ENCODE measurements at places on chromosomes 4 and X.

GRCh38 chr4:3783693-3784306 is 17.6 kb downstream of the ADRA2C start:
- no peak for DNase-seq

DNA sequence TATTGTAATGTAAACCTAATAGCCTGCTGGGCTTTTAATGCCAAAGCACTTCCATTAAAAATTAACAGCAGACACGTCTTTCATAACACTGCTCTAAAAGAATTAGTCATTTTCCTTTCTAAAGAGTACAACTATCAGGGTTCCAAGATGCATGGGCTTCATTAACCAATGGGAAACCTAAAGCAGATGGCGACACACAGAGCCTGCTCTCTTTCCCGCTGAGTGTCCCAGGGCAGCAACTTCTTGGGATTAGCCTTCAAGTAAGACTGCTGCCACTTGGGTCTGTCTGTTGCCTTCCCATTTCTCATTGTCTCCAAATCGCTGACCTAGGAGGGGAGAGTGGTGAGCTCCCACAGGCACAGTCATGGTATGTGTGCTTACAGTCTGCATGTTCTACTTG is 14.0 kb upstream of the PHKA2 start:
- no peak for DNase-seq

DNA sequence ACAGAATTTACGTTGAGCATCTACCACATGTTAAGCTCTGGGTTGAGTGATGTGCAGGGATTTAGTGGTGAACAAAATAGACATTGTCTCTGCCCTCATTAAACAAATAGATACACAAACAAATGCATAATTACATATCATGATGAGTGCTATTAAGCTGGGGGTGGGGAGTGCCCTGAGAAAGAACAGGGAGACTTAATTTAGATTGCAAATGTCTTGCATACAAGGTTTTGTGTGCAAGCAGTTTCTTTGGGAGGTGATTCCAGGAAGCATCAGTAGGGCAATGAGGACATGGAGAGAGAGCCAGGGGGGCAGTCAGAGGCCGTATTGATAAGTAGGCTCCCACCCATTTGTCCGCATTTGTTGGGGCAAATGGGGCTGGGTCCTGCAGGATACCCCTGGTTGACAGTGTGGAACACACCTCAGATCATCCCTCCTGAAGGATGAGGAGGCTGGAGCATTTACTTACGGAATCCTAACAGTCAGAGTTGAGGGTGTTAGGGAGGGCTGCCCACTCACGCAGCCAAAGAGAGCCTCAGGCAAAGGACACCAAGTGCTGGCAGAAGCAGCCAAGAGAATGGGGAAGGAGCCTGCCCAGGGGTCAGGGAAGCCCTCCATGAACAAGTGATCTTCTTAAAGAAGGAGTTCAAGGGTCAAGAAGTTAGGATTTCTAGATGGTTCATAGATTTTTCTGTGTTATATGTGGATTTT is 245.9 kb downstream of the BCOR start:
- DNase-seq, result no peak

- DNase-seq, result no peak
Observed at GRCh38 chr4:179631321-179631720, 2189.1 kb upstream of the AGA start.

DNA sequence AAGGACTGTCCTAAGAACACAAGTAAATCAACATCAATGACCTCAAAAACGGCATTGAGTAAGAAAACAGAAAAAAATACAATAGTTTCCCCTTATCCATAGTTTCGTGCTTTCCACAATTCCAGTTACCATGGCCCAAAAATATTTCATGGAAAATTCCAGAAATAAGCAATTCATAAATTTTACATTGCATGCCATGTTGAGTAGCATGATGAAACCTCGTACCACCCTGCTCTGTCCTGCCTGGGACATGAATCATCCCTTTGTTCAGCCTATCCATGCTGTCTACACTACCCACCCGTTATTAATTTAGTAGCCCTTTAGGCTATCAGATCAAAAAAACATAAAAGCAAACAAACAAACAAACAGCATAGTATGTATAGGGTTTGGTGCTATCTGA is 51.1 kb downstream of the KLF3 start:
- no peak for DNase-seq

- no peak for DNase-seq
Observed at GRCh38 chrX:10015723-10016518, 48.8 kb downstream of the CLDN34 start.

GRCh38 chr4:170269950-170270349 is 180.2 kb upstream of the AADAT start:
- no peak for DNase-seq

- DNase-seq, result no peak
Observed at GRCh38 chr4:98626350-98626749, 32.1 kb downstream of the TSPAN5 start.

- no peak for DNase-seq
Observed at GRCh38 chr4:151641167-151641566, 119.6 kb downstream of the GATB start.

GRCh38 chr4:31272331-31273061 is 552.3 kb downstream of the PCDH7 start:
- DNase-seq, result no peak

DNA sequence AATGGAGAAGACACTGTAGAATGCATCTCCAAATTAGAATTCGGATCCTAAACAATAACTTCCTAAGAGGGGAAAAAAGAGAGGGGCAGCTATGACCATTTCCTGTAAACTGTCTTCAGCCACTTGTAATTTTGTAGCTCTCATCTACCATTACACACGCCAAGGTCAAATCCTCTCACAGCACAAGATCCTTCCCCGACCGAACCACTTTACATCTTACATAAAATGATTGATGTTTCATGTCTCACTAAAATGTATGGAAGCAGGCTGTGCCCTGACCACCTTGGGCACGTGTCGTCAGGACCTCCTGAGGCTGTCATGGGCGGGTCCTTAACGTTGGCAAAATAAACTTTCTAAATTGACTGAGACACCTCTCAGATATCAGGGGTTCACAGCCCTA is 24.1 kb upstream of the PBDC1 start:
- DNase-seq, result no peak

DNA sequence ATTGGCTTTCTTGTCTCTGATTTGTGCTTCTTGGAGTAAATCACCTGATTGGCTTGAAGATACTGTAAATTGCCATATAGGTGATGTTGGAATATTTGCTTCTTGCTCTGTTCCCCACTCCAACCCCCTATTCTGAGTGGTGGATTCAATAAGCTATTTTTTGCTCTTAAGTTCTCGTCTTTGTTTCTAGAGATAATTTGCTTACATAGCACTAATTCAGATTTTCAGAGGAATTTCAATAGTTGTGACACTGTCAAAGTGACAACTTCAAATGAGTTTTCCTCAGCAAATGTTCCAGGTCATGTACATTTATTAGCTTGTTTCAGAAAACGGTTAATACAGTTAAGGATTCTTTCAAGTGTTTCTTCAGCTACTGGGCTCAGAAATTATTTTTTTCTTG is 18.6 kb downstream of the LANCL3 start:
- DNase-seq, result no peak

DNA sequence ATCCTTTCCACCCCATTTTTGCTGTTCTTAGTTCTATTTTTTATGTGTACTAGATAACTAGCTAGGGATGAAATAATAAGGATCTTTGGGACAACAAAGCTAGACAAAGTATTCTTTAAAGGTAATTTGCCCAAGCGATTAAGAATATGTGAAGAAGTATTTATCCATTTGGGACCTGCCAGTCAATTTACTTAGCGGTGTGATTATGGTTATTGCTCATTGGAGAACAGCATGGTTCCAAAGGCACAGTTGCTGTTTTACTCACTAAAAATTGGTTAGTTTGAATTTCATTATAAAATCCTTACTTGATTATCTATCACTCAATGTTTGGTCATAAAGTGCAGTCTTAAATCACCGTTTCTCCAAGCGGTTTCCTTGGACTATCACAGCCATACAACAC is 124.1 kb downstream of the SNCA start:
- DNase-seq, result no peak

DNA sequence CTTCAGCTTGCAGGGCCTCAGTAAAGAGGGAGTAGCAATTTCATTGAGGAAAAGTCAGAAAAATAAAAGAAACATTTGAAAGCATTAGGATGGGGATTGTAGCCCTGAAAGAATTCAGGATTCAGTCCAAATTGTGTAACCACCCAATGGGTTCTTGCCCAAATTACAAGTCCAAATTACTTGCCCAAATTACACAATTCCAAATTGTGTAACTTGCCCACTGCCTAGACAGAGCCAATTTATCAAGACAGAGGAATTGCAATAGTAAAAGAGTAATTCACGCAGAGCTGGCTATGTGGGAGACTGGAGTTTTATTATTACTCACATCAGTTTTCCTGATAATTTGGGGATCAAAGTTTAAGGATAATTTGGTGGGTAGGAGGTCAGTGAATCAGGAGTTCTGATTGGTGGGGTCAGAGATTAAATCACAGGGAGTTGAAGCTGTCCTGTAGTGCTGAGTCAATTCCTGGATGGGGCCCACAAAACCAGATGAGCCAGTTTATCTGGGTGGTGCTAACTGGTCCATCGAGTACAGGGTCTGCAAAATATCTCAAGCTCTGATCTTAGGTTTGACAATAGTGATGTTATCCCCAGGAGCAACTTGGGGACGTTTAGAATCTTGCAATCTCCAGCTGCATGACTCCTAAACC is 18.1 kb upstream of the PAGE5 start:
- DNase-seq, result no peak

DNA sequence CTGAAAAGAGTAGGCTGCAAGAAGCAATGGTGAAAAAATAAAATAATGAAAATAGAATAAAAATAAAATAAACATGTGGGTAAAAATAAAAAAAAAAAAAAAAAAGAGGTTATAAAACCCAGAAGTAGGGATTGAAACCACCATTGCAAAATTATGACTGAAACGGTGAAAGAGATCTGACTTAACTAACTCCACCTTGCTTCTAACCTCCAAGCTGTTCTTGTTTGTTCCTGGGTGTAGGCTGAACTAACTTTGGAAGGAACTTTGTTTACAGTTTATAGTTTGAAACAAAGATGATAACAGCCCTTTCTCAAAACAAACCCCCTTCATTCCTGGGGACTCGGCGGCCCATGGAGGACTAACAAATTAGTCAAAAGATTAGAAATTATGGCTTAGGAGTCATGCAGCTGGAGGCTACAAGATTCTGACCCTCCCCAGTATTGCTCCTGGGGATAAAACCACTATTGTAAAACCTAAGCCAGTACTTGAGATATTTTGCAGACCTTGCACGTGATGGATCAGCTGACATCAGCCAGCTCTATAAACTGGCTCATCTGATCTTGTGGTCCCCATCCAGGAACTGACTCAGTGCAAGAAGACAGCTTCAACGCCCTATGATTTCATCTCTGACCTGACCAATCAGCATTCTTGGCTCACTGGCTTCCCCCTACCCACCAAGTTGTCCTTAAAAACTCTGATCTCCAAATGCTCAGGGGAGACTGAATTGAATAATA is 30.4 kb downstream of the DDX60L start:
- DNase-seq, result no peak

DNA sequence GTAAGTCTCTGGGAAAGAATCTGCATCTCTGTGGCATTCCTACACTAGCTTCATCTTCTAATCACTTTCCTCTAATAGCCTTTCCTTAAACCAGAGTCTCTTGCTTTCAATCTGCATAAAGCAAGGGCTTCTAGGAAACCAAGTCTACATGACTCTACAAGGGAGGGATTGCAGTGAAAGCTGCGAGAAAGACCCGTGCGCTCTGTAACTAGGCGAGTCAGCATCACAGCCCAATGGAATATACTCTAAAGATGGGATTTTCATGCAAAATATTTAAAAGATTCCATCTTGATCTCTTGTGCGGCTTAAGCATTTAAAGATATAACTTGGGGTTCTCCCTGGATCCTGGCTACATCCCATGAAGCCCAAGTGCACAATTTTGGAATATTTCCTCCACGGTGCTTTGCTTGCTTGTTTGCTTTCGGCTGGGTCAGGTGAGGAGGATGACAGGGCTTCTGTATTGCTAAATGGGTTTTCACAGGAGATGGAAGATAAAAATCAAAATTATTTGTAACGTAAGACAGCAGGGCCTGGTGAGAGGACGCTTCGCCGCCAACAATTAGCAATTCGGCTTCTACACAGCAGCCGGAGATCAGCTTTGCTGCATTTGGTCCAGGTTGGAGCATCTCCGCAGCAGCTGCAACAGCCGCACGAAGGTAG is 687 bp upstream of the GRIA2 start:
- DNase-seq, result no peak

- DNase-seq, result no peak
Observed at GRCh38 chr4:109128589-109128988, 173.9 kb downstream of the COL25A1 start.

DNA sequence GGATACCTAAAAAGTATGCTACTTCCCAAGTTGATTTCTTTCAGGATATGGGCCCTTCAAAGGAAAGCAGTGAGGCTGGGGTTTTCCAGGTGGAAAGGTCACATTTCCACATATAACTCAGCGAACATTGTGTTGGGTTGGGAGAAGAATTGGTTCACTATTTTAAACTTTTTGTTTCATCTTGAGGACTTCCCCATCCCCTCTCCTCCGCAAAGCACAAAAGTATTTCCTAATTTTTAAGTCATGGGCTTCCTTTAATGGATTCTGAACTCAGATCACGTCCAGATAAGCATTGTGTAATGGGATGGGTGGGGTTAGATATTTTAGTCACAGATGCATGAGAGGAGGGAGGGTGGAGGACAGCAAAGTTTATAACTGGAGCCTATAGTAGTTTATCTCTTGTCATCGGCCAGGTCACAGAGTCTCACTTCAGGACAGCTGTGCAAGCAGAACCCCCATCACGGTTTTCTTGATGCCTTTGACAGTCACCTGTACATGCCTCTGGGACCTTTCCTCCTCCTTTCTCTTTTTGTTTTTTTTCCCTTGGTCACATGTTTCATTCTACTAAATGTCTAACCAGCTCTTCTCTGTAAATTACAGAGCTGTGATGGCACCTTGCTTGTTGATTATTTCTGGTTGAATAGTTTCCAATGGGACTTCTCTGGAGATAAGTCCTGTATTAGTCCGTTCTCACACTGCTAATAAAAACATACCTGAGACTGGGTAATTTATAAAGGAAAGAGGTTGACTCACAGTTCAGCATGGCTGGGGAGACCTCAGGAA is 115.4 kb downstream of the PTTG2 start:
- no peak for DNase-seq

DNA sequence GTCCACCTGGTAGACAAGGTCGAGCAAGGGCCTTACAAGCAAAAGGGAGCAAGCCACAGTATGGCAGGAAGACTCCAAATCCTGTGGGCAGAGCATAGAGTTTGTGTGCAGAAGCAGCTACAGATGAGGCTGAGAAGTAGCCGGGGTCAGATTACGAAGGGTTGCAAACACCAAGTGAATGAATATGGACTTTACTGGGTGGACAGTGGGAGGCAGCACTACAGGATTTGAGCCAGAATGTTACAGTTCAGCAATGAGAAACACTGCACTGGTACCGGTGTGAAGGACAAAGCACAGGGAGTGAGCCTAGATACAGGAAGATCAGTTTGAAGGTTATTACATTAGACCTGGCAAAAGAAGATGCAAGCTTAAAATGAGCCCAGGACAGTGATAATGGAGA is 46.1 kb upstream of the HOPX start:
- DNase-seq, result no peak

GRCh38 chr4:37678624-37679023 is 7.6 kb downstream of the RELL1 start:
- no peak for DNase-seq

- DNase-seq, result no peak
Observed at GRCh38 chr4:173291899-173292298, 42.3 kb downstream of the HMGB2 start.

Data from urinary bladder (tissue), 4 donors.